ENCODE measurements at places on chromosomes 12 and 14.

GRCh38 chr12:121417847-121418246 is 17.9 kb downstream of the RNF34 start:
- no peak for DNase-seq

- DNase-seq = peak; percentile 56
These were observed 2.6 kb downstream of the IFFO1 start for GRCh38 chr12:6553051-6553868.

- DNase-seq = no peak
These were observed 308.0 kb downstream of the ITPR2 start for GRCh38 chr12:26524862-26525465.

DNA sequence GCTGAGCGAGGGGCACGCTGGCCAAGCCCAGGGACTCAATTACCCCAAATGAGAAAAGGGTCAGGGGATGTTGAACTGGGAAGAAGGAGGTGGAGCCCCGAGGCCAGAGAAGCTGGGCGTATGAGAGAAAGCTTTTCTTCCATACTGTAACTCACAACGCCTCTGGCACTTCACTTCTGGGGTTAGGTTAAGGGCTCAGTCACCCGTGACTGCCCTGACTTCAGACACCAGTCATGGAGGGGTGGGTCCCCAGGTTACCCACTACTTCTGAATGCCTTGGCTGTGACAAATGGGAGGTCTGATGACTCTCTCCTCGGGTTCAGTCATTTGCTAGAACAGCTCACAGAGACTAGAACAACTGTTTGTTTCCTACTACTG is 5.5 kb upstream of the GPR132 start:
- DNase-seq = no peak

- no peak for DNase-seq
These were observed 991.6 kb downstream of the GALC start for GRCh38 chr14:87001333-87001732.

DNA sequence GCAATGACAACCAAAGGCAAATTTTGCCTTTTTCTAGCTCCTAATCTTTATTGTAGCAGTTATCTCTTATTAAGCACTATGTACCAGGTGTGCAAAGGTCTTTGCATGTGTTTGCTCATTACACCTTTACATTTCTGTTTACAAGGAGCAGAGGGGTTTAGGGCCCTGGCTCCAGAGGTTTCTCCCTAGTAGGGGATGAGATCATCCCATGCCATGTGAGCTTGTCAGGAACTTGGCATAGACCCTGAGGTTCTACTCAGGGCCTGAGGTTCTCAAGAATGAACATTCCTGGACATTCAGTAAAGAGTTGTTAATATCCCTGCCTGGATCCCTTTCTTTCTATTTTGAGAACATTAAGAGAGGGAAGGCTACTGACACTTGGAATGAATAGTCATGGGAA is 292.0 kb downstream of the RPAP3 start:
- peak; percentile 72 for DNase-seq

GRCh38 chr12:112458330-112458729 is 39.6 kb downstream of the PTPN11 start:
- DNase-seq = no peak

- DNase-seq = no peak
These were observed 378.0 kb upstream of the DDHD1 start for GRCh38 chr14:53531156-53531555.

- no peak for DNase-seq
These were observed 844.6 kb downstream of the VRK1 start for GRCh38 chr14:97641827-97642226.

- DNase-seq = peak; percentile 77
These were observed at the start of gene MYG1 for GRCh38 chr12:53299454-53300180. Gene MYG1 (plus strand): TSS chr12:53299695. CDS start chr12:53299738, 43 bp downstream.

- DNase-seq = no peak
These were observed 184.0 kb downstream of the AACS start for GRCh38 chr12:125249066-125249824.

- no peak for DNase-seq
These were observed 149.8 kb upstream of the SFSWAP start for GRCh38 chr12:131561051-131561450.

DNA sequence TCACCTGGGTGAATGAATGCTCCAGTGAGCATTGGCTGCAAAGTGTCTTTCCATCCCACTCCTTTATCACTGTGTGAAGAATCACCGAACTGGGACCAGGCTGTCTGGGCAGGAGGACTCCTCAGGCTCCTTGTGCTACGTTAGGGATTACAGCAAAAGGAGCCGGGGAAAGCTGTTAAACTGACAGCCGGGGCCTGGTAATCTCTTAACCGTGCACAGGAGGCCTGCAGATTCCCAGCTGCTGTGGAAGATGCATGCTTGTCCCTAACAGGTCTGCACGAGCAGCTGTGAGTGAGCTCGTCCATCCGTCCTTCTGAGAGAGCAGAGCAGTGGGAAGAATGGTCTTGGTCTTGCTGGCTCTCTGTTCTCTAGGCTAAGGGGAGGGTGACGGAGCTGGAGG is 231.5 kb downstream of the AACS start:
- no peak for DNase-seq
